Fibroblast of skin of left biceps (primary cell): ENCODE measurements at places on chromosomes 3 and 15.

- peak; percentile 6 for DNase-seq
Observed at GRCh38 chr3:17238023-17238422, 353.3 kb downstream of the PLCL2 start.

- DNase-seq: no peak
Observed at GRCh38 chr3:141191097-141191749, 40.4 kb upstream of the PXYLP1 start.

GRCh38 chr15:67126551-67127330, 61.3 kb downstream of the SMAD3 start:
- no peak for DNase-seq

DNA sequence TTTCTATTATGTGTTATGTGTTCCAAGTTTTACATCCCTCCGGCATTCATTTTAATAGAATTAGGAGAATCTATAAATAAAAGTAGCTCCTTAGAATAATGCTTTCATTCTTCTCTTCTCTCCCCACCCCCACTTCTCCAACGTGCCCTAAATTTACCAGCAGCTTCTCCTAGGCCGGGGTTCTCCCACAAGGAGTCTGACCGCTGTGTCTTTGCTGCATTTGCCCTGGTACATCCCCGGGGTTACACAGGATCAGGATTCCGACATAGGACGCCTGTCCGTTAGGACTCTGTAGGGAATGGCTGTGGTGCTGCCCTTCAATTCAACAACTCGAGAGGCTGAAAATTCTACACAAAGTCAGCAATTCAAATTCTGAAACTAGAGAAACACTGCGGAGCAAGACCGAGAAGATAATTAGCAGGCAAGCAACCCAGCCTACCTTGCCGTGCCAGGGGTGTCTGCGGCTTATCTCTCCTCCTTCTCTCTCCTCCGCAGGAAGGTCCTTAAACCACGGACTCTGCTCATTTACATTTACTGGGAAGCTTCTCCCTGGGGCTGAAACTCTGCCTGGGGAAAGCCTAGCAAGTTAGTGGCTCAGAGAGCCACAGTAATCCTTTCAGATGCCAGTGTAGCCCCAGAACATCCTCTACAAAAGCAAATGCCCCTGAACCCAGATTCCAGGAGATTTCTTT, 18.8 kb downstream of the PCSK6 start:
- no peak for DNase-seq

DNA sequence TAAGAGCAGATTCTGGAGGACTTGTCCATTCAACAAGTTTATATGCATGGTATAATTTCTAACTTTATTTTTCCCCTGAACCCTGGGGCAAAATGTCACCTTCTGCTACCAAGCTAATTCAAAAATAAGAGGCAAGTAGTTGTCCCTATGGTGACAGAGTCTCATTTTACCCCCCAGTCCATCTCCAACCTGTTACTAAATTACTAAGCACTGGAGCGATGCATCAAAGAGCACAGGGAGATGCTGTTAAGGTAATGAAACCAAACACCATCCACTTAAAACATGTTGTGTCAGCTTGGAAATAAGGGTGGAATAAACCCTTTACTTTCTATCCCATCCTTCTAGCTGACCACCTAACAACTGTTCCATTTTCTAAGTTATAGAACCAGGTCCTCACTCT, 417.4 kb upstream of the ATP11B start:
- no peak for DNase-seq

DNA sequence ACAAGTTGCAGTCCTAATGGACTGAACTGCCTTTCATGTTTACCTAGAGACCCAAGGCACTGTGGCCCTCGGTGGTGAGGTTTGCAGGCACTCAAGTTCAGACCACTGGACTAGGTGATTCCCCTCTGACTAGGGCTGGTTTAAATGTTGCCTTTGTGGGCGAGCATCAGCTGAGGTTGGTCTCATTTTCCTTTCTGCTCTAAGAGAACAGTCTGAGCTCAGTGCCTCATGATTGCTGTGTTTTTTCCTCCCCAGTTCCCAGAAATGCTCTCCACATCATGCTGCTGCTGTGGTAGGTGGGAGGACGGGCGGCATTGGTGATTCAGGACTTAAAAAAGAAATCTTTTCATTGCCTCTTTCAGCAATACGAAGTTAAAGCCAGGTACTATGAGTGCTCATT, 237.2 kb downstream of the MBNL1 start:
- no peak for DNase-seq

DNA sequence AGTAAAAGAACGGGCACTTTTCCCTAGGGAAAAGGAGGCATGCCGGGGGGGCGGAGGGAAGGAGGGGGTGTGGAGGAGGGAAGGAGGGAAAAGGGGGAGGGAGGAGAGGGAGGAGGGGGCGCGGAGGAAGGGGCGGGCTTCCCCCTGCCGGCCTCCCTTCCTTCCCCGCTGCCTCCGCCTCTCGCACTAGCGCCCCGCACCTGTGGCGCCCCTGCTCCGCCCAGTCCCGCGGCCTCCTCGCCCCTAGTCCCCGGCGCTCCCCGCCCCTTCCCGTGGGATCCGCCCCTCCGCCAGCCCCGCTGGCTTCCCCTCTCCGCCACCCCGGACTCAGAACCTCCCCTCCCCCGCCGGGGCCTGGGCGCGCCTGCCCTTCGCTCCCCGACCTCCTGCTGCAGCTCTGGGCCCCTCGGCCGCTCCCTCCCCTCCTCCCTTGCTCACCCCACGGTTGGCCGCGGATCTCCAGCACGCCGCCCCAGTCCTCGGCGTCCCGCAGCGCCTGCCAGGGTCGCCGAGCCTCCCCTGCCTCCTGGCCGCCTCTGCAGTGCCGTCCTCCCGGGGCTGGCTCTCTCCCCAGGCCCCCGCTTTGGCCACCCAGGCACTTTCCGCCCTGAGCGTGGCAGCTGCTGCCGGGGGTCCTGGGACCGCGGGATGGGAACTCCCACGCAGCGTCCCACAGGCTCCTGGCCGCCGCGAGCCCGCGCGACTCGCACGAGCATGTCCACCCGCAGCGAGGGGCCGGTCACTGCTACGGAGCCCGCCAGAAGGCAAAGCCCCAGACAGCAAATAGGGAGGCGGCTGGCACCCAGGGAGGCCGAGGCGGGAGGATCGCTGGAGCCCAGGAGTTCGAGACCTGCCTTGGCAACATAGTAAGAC, 147.4 kb downstream of the TJP1 start:
- DNase-seq: no peak

DNA sequence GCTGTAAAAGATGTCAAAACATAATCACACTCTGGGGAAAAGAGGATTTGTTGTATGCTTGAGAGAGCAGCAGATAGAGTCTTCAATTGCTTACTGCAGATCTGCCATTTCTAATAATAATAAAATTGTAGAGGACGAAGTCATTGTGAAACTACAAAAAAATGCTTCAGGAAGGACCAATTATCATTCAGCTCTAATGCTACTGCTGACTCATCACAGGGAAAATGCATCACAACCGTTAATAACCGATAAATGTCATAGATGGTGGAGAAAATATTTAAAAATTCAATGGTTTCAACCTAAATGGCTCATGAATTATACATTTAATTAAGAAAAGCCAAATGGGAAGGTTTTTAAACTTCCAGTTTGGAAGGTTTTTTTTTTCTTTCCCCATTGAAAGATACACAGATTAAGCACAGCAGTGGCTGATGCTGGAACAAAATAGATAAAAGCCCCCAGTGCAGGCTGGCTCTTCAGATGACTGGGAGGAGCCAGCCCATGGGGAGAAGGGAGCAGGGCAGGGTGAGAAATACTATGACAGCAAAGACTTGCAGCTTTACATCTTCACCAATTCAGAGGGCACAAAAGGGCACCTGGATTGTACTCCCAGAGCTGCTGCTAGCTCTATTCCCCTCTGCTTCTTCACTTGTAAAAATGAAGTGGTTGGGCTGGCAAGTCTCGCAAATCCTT, 196.1 kb downstream of the CNTN6 start:
- no peak for DNase-seq

DNA sequence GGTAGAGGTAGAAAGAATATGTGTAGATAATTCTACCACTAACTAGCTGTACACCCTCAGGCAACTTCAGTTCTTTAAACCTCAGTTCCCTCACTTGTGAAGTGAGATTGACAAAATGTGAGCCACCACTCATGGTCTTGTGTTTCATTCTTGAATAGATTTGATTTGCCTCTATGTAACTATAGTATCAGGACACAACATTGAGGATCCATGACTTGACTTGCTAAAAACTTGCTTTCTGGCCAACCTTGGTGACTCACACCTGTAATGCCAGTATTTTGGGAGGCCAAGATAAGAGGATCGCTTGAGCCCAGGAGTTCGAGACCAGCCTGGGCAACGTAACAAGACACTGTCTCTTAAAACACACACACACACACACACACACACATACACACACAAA, 115.8 kb upstream of the FLNB start:
- DNase-seq: no peak

DNA sequence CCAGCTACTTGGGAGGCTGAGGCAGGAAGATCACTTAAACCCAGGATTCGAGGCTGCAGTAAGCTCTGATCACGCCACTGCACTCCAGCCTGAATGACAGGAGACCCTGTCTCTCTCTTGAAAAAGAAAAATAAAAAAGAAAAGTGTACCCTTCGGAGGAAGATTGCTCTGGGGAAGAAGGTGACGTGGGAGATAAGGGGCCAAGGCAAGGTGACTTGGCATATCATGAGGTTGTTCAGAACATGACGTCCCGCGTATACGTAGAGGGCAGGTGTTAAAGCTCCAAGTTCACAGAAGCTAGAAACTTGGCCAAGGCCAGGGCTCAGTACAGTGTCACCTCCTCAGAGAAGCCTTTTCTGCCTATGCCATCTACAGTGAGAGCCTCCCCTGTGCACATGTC, 6.7 kb upstream of the ACAD9 start:
- no peak for DNase-seq

DNA sequence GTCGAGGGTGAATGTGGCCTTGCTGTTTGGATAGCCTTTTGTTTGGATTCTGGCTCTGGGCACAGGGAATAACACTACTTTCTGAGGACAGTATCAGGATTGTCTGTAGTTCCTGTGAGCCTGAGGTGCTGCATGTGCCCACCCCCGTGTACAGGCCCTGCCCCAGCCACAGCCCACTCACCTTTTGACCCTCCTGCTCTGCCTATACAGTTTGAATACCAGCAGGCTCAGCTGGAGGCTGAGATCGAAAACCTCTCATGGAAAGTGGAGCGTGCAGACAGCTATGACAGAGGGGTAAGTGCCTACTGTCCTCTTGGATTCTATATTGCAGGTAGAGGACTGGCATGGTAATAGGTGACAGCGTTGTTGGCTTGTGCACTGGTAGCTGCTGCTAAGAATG, 7.4 kb upstream of the P4HTM start:
- DNase-seq: no peak

DNA sequence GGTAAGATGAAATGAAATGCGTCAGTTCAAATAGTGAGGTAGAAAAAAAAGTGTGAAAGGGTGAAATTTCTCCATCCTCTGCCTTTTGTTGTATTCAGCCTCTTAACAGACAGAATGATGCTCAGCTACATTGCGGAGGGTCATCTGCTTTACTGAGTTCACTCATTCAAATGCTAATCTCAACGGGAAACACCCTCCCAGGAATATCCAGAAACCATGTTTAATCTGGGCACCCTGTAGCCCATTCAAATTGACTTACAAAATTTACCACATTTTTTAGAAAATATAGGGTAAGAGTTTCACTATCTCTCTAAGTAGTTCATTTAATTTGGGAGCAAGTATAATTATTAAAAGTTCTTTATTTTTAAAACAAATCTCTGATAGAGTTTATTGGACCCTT, 42.9 kb downstream of the C3orf38 start:
- DNase-seq: no peak

GRCh38 chr3:149512073-149512782, 37.7 kb downstream of the TM4SF4 start:
- no peak for DNase-seq

- DNase-seq: no peak
Observed at GRCh38 chr3:117131259-117131658, 421.7 kb downstream of the TUSC7 start.

DNA sequence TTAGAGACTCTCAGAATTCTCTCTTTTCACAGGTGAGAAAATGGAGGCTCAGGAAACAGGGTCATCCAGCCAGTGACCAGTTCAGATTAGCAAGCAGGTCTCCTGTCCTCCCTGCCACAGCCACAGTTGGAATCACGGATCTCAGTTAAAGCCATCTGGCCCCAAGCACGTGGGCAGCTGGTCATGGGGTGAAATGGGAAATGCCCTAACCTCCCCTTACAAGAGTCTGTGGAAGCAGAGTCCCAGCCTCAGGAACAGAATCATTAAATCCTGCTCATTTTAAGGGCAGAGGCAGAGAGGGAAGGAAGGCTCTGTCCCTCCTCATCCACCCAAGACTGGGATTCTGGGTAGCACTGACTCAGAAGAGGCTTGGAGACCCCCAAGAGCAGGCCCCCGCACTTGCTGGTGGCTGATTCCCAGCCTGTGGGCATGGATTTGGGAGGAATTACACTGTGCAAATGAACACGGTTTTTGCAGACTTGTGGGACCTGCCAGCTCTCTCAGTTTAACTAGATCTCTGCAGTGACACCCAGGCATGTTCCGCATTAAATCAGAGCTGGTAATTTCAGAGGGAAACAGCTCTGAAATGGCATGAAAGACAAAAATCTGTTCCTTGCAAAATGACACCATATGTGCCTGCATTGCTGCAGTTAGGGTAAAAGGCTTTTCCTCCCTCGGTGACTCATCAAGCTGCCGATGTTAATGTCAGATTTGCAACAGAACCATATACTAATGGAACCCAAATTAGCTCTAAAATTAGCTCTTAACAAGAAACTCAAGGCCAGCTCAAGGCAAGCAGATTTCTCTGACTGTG, 89.0 kb downstream of the BDH1 start:
- DNase-seq: peak; percentile 57

- no peak for DNase-seq
Observed at GRCh38 chr15:22780267-22780666, 6.2 kb upstream of the NIPA1 start.

- no peak for DNase-seq
Observed at GRCh38 chr3:168029705-168030104, 66.0 kb downstream of the GOLIM4 start.

DNA sequence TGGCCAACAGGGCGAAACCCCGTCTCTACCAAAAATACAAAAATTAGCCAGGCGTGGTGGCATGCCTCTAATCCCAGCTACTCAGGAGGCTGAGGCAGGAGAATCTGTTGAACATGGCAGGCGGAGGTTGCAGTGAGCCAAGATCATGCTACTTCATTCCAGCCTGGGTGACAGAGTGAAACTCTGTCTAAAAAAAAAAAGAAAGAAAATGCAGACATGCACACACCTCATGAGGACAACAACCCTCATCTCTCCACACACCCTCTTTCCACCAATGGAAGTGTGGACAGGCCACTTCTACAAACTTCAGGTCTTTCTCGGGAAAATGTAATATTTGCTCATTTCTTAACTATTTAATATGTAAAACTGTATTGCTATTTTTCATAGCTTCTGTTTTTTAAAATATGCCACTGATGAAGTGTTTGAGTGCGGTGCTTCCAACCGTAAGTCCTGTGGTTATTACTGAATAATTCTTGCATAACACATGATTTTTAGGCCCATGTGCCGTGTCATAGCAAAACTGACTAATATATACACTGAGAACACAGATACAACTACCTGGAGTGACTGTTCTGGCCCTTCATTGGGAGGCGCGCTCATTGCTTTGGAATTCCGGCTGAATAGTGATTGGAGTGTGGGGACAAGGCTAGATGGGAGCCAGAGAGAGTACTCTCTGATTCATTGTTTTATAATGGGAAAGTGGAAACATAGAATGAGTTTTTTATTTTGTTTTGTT, 23.1 kb downstream of the LRRC31 start:
- DNase-seq: peak; percentile 45

GRCh38 chr3:111998636-111999483, at the start of gene TAGLN3:
TAGLN3 (plus strand) TSS chr3:111998922; CDS start chr3:111999423, 501 bp downstream.
- no peak for DNase-seq
